T-helper 17 cell (primary cell): ENCODE measurements at places on chromosomes 7 and 10. TPM values are rescaled to one million over a fixed set of nuclear protein-coding genes. Genes with fewer than 3 reads are reported as not detected.

- no peak overlapping the region for H3K27ac ChIP-seq
- no peak for DNase-seq
Observed at GRCh38 chr7:18974803-18975202, 142.6 kb downstream of the TWIST1 start.

GRCh38 chr10:110847374-110847773, 24.4 kb upstream of the PDCD4 start:
- peaks cover 5% of the 10 kb centered on the region for H3K36me3 ChIP-seq
- H3K4me3 ChIP-seq = no peak overlapping the region
- H3K4me1 ChIP-seq = peaks cover 57% of the 10 kb centered on the region
- no peaks in the 10 kb centered on the region for H3K27me3 ChIP-seq
- DNase-seq = no peak

KCNMA1 gene
- not detected for total RNA-seq

- no peaks in the 10 kb centered on the region for H3K27me3 ChIP-seq
- DNase-seq = no peak
- no peak overlapping the region for H3K4me3 ChIP-seq
Observed at GRCh38 chr7:116021237-116021636, 9.3 kb downstream of the TFEC start.

- H3K27ac ChIP-seq = no peak overlapping the region
- H3K27me3 ChIP-seq = peaks cover 27% of the 10 kb centered on the region
- H3K4me3 ChIP-seq = no peak overlapping the region
Observed at GRCh38 chr7:111872450-111873325, 310.4 kb upstream of the IMMP2L start.

DNA sequence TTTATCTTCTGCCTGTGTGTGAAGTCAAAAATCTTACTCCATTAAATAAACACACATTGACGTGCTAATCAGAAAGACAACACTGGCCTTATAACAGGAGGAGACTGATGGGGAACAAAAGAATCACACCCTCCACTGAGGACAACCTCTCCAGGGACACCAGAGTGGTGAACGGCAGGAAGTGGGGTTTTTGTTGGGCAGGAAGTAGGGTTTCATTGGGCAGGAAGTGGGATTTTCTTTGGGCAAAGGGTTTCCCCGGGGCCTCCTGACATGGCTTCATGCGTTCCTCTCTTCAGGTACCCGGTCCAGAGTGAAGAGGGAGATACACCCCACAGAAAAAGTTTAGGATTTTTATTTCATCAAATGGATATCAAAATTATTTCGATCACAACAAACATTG, 30.6 kb downstream of the ADARB2 start:
- H3K27ac ChIP-seq = no peak overlapping the region
- no peaks in the 10 kb centered on the region for H3K4me1 ChIP-seq
- DNase-seq = no peak

DNA sequence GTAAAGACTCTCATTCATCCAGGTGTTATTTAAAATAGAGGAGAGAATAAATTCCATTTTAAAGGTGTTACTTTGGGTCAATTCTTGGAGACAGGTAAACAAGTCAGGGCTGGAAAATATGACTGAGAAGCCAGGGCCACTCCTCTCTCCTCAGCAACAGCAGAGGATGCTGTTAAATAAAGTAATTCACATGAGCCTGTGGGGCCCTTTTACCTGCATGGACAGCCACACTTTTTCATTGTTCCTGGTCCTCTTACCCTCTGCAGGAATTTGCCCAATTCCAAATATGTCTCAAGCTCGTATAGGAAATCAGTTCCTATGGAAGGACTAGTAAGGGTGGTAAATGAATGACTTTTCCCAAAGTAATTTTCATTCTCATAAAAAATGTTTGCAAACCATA, 420.1 kb upstream of the KLF6 start:
- H3K27ac ChIP-seq = no peak overlapping the region
- no peaks in the 10 kb centered on the region for H3K36me3 ChIP-seq
- peaks cover 8% of the 10 kb centered on the region for H3K27me3 ChIP-seq
- no peak for DNase-seq
- H3K4me1 ChIP-seq = peaks cover 5% of the 10 kb centered on the region
- H3K4me3 ChIP-seq = no peak overlapping the region

- DNase-seq = no peak
- H3K4me1 ChIP-seq = no peaks in the 10 kb centered on the region
- H3K27ac ChIP-seq = no peak overlapping the region
- H3K27me3 ChIP-seq = no peaks in the 10 kb centered on the region
- H3K4me3 ChIP-seq = no peak overlapping the region
- peaks cover 2% of the 10 kb centered on the region for H3K36me3 ChIP-seq
Observed at GRCh38 chr7:66282591-66282935, 77.4 kb downstream of the TPST1 start.

GRCh38 chr7:108568801-108569380, 615 bp downstream of the THAP5 start:
- peak overlapping the region; percentile 100 for H3K4me3 ChIP-seq
- peaks cover 29% of the 10 kb centered on the region for H3K4me1 ChIP-seq
- no peak for DNase-seq
- H3K27ac ChIP-seq = peak overlapping the region; percentile 100
- H3K36me3 ChIP-seq = peaks cover 10% of the 10 kb centered on the region

NPC1L1 gene
- not detected for total RNA-seq

- no peak for DNase-seq
- H3K27me3 ChIP-seq = no peaks in the 10 kb centered on the region
- no peaks in the 10 kb centered on the region for H3K36me3 ChIP-seq
- H3K27ac ChIP-seq = no peak overlapping the region
Observed at GRCh38 chr7:40356871-40357709, 222.3 kb downstream of the SUGCT start.

DNA sequence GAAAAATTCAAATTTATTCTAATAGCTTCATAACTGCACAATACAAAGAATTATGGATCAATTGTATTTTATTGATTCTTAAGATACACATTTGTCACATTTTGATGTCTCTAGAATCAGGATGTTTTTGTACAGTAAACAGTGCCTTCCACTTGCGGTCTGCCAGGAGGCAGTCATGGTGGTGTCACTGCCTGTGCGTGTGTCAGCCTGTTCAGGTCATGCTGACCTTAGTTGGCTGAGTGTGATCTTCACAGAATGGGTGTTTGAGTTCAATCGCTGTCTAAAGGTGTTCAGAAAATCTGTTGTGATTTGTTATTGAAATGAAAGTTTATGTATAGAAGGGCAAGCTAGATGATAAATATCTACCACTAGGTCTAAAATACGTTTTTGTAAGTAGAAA, 20.7 kb downstream of the SEC61A2 start:
- peaks cover 4% of the 10 kb centered on the region for H3K4me1 ChIP-seq
- no peaks in the 10 kb centered on the region for H3K27me3 ChIP-seq
- no peak for DNase-seq
- H3K4me3 ChIP-seq = no peak overlapping the region

EGFR gene
- total RNA-seq = not detected

- peaks cover 9% of the 10 kb centered on the region for H3K36me3 ChIP-seq
- H3K27ac ChIP-seq = no peak overlapping the region
Observed at GRCh38 chr10:21732067-21732772, 198.2 kb downstream of the MLLT10 start.

NUTM2D gene
- 2.3 TPM for total RNA-seq

MRLN gene
- total RNA-seq = not detected

DNA sequence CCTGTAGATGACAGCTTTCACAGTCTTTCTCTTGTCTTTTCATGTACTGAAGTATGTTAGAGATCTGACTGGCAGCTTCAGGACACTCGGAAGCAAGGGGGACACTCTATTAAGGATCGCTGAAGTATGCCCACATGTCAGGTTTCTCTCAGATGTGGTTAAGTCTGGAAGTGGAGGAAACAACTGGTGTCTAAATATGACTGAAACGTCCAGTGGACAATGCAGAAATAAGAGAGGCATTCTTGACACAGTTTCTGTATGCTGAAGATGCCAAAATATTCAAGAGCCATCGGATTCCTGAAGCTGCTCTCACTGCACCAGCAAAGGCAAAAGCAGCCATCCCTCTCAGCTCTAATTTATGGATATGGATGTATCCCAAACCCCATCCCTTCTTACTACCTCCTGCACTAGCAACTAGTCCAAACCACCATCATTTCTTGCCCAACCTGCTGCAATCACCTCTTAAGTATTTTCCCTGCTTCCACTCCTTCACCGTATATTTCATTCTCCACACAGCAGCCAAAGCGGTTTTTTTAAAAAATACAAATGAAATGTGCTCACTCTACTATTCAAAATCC, 113.4 kb downstream of the REEP3 start:
- peaks cover 2% of the 10 kb centered on the region for H3K36me3 ChIP-seq
- no peak overlapping the region for H3K4me3 ChIP-seq
- no peak for DNase-seq
- no peaks in the 10 kb centered on the region for H3K27me3 ChIP-seq
- H3K27ac ChIP-seq = no peak overlapping the region
- H3K4me1 ChIP-seq = peaks cover 10% of the 10 kb centered on the region

DNA sequence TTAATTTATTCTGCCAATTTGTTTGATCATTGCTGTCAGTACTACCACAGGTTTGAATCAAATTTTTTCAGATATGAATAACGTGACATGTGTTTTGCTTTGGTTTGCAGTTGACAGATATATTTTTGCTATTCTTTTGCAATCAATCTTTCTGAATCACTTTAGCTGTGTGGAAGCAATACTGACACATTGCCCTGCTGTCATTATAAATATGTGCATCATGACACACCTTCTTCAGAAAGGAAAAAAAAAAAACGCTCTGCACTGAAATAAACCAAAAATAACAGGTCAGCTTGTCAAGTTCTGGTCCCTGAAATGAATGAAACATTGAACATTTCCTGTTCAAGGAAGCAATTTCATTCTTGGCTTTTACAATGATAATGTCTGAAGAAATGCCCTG, 93.8 kb upstream of the FAM13C start:
- H3K27ac ChIP-seq = no peak overlapping the region
- no peaks in the 10 kb centered on the region for H3K27me3 ChIP-seq
- no peak overlapping the region for H3K4me3 ChIP-seq
- no peak for DNase-seq
- no peaks in the 10 kb centered on the region for H3K4me1 ChIP-seq

GRCh38 chr10:100041306-100042002, 31.7 kb upstream of the DNMBP start:
- no peak overlapping the region for H3K27ac ChIP-seq
- H3K4me3 ChIP-seq = no peak overlapping the region
- no peaks in the 10 kb centered on the region for H3K4me1 ChIP-seq
- H3K36me3 ChIP-seq = no peaks in the 10 kb centered on the region

DNA sequence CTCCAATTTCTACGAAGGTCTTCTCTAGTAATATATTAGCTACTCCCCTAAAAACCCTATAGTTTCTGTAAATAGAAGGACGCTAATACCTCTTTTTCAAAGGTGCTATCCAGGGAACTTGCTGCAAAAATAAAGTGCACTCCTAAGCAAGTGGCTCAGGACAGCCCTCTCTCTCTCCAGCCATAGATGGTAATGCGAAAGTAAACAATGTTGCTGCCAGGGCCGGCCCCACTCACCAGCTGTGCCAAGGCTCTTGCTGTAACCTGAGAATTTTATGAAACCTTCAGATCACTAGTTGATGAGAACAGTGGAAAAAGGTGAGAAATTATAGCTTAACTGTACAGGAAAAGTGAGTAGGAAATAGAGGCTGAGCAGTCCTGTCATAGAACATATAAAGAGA, 10.9 kb upstream of the TAS2R39 start:
- no peak overlapping the region for H3K27ac ChIP-seq
- H3K4me1 ChIP-seq = no peaks in the 10 kb centered on the region
- DNase-seq = no peak
- peaks cover under 1% of the 10 kb centered on the region for H3K36me3 ChIP-seq
- H3K27me3 ChIP-seq = peaks cover 34% of the 10 kb centered on the region

DNA sequence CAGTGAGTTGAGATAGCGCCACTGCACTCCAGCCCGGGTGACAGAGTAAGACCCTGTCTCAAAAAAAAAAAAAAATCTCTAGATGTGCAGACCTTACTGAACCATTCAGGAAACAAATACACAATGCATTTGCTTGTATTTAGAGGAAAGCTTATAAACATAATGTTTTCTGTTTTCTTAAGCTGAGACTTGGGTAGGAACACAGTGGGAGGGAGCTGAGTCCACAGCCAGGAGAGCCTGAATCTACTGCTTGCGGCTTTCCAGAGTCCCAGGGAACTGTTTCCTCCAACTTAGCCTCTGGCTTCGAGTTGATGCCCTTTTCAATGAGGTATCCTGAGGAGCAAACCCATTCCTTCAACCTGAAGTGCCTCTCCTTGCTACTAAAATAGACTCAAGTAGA, 83.0 kb upstream of the PITRM1 start:
- no peak for DNase-seq
- no peak overlapping the region for H3K4me3 ChIP-seq
